Hematopoietic multipotent progenitor cell treated with erythropoietin and hydrocortisone succinate and interleukin-3 and kit ligand, for 4 days (in vitro differentiated cells): ENCODE measurements at places on chromosomes 5 and 9.

DNA sequence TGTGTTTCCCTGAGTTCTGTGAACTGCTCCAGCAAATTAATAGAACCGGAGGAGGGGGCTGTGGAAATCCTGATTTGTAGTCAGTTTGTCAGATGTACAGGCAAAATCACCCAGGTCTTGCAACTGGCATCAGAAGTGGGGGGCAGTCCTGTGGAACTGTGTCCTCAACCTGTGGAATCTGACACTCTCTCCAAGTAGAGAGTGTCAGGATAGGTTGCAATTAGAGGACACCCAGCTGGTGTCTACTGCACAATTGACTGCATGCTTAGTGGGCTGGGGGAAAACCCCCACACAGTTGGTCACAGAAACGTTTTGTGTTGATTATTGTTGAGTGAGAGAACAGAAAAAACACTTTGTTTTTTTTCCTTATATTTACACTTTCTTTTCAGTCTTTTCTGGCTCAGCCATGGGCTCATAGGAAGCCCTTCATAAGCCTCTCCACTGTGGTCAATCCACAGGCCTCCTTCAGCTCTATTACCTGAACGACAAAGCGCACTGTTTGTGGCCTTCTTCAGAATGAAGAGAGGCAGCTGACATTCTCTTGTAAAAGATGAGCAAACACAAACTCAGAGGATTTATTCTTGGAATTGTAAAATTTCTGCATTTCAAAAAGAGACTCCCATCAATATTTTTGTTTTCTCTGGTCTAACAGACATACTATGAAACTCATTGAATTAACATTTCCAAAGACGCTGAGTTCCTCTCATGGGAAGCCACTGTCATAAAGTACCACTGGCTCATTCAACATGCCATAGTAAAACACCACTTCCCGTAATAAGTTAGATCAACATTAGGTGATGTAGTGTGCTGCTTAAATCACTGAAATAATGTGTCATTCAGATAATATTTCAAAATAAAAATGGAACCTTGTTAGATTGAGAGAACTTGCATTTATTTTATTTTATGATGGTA, 348.9 kb upstream of the RFX3 start:
- DNase-seq: no peak

- DNase-seq: no peak
Observed at GRCh38 chr5:135249658-135250057, 149.4 kb downstream of the MACROH2A1 start.

DNA sequence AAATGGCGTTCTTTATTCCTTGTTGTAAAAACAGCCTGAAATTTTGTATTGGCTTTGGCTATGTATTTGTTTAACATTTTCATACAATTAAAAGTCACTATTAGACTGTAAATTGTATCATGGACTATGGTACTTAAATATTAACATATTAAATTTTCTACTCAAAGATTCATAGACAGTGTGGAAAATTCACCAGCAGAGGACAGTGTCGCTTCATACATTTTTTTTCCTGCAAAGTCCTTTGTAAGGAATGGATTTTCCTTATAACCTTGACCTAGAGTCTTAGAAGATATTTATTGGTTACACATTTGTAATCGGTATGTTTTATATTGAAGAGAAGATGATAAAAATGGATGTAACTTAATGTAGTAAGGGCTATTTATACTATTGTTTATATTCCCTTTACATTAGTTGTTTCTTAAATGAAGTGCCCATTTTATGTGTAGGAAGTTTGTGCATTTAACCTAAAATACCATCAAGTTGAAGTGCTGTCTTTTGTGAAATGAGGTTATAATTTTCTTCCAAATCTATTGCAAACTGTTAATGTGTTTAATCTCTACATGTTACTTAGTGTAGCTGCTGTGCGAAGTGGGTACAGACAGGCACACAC, 150.1 kb downstream of the KDM4C start:
- peak; percentile 69 for DNase-seq

DNA sequence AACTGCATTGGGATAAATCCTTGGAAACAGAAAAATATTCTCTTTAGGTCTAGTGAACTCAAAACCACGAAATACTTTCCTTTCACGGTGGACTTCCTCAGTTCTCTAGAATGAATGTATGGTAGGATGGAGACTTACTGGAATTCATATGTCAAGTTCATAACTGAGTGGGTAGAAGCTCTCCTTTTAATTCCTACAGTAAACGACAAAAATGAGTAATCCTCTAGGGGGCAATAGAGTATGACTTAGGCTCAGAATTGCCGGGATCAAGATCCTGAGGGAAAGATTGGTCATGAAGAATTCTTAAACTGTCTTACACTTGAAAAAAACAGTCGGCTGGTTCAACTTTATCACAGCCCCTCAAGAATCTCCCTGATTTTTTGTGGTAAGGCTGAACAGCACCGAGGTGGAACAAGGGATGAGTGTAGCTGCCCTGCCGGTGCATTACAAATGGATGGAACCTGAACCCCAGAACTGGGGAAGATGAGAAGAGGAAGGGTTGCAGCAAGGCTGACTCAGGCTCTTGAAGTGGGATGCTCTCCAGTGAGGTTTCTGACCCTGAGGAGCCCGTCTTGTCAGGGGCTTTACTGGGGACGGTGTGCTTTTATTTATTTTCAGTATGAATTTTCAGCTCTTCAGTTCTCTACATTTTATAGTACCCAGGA, 14.0 kb upstream of the LOX start:
- peak; percentile 37 for DNase-seq

- DNase-seq: no peak
Observed at GRCh38 chr9:33946779-33947535, 101.7 kb downstream of the UBAP2 start.

GRCh38 chr5:68114378-68115040, 101.0 kb upstream of the PIK3R1 start:
- DNase-seq: no peak

DNA sequence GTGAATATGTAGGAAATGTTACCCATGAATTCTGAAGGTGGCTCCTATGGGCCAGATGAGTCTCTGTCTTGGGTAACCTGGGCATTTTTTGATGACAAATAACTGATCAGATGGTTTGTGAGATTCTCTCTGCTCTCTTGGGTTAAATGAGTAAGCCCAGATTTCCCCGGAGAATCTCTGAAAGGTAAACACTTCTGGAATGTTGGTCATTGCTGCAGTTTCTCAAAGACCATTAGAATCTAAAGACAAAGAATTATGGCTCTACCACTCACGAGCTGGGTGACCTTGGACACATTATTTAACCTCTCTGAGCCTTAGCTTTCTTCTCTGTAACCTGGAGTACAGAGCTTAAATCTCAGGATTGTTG, 191.2 kb downstream of the DAB2IP start:
- DNase-seq: no peak

- DNase-seq: peak; percentile 96
Observed at GRCh38 chr9:135951889-135952663, 9.1 kb downstream of the UBAC1 start.
